Muscle of arm (tissue), 14 donors: ENCODE measurements at places on chromosomes 4 and X. TPM values are rescaled to one million over a fixed set of nuclear protein-coding genes. Genes with fewer than 3 reads are reported as not detected.

DNA sequence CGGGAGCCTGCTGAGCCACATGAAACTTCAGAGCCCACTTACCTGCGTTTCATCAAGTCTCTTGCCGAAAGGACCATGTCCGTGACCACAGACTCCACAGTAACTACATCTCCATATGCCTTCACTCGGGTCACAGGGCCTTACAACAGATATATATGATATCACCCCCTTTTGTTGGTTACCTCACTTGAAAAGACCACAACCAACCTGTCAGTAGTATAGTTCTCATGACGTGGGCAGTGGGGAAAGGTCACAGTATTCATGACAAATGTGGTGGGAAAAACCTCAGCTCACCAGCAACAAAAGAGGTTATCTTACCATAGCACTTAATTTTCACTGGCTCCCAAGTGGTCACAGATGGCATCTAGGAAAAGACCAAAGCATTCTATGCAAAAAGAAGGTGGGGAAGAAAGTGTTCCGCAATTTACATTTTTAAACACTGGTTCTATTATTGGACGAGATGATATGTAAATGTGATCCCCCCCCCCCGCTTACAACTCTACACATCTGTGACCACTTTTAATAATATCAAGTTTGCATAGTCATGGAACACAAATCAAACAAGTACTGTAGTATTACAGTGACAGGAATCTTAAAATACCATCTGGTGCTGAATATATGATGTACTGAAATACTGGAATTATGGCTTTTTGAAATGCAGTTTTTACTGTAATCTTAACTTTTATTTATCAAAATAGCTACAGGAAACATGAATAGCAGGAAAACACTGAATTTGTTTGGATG is 129.9 kb downstream of the TET2 start:
- no peak for DNase-seq

DNA sequence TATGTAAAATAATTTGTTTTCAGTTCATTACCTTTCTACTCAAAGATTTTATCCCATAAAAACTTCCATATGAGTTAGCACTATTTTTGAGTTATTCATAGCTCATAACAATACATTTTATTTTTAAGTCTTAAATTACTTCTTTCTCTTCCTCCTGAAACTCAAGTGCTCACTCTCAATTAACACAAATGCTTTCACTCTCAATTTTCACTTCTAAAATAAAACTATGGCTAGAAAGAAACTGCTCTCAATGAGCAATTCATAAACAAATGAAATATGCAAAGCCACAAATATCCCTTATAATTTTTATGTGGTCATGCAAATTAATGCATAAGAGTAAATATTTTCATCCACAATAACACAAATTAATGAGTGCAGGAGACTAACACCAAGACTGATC is 38.8 kb downstream of the MAML3 start:
- no peak for DNase-seq

GRCh38 chr4:21688596-21689265 is 259.8 kb downstream of the KCNIP4 start:
- DNase-seq: no peak

Gene UGT2B15
- not detected for polyA plus RNA-seq

DNA sequence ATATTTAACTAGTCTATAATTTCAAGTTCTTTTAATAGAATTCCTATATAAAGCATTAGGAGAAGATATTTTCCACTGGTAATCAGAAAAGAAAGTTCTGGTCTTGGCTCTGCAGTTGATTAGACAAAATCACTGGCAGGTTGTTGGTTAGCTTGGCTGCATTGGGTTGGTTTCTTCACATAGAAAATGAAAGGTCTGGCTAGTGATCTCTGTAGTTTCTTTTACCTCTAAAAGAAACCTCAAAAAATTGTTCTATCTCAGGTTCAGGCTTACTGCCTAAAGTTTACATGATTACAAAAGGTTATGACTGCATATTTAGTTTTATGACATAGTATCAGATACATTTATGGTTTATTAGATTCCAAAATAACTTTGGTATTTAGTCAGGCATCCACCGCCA is 95.8 kb upstream of the NAP1L5 start:
- no peak for DNase-seq

DNA sequence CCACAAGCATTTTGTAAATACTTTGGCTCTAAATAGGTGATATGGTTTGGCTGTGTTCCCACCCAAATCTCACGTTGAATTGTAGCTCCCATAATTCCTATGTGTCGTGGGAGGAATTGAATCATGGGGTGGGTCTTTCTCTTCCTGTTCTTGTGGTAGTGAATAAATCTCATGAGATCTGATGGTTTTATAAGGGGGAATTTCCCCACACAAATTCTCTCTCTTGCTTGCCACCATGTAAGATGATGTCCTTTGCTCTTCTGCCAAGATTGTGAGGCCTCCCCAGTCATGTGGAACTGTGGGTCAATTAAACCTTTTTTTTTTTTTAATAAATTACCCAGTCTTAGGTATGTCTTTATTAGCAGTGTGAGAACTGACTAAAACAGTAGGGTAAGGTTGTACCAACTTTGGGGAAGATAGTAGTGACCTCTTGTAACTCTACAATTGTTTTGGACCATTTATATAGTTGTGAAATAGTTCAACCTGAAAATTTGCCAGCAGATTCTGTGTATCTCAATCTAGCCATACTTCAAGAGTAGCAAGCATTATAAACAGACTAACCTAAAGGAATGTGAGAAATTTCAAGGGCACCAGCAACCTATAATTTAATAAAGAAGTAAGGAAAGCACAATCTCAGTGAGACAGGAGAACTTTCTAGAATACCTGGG is 727.8 kb downstream of the GRID2 start:
- DNase-seq: no peak

DNA sequence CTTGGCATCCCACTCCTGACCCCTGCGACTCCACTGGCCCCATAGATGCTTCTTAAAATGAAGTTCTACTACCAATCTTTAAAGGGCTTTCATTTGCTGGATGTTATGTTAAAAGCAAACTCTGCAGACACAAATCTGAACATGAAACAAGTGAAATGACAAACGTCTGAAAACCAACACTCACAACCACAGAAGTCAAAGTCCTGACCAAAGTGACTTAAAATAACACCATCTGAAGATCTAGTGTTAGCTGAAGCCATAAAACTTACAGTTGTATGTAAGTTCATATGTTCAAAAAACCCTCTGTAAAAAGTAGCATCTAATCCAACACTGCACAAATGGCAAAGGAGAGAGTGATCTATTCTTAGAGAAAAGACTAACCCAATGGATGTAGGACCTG is 178.7 kb downstream of the SH3KBP1 start:
- no peak for DNase-seq

Gene JAKMIP1
- not detected for polyA plus RNA-seq

Gene UBL4A
- 24.8 TPM for polyA plus RNA-seq

DNA sequence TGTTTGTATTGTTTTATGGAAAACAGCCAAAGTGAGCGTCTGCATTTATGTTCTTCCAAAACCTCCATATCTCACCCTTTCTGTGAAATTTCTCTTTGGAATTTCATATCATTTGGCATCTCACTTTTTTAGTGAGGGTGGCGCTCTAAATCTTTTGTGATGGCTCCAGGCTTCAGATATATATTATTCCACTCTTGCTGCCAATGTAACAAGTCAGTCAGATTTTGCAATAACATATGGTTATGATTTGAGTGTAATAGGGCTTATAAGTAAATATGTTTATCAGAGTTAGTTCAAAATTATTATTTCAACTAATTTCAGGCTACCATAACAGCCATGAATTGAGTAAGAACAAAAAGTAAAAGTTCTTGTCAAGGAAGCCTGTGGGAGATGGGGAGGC is 314.7 kb downstream of the PDGFC start:
- DNase-seq: no peak

Gene NUDT11
- 5.2 TPM for polyA plus RNA-seq

DNA sequence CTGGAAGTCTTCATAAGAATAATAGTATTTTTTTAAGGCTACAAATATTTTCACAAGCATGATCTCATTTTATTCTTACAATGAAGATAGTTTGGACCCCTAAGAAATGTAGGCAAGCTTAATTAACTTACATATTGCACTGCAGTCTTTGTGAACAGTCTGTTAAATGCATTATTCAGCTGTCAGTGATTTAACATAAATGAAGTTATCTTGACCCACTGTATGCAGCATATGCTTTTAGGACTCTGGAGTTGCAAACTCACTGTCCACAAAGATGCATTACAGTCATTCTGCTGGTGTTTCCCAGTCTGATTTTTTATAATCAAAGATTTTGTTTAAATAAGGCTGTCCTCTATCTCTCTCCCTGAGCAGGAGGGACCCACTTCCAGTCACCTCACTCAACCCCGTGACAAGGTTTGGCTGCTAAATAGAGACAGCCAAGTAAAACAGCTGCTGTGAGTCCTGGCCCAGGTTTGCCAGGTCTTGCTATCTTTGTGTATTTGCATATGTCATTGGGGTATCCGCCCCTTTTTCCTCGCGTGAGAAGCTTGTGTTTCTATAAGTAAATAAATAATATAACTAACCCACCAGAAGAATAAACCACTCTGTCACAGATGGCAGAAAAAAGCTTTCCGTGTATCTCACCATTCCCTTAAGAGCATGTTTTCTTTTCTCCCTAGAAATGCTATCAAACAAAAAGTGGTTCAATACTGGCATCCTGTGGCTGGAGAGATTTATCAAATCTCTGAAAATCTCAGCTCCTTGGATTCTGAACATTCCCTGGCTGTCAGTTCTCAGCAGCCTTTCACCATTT is 67.0 kb downstream of the SLC7A11 start:
- DNase-seq: peak; percentile 18

DNA sequence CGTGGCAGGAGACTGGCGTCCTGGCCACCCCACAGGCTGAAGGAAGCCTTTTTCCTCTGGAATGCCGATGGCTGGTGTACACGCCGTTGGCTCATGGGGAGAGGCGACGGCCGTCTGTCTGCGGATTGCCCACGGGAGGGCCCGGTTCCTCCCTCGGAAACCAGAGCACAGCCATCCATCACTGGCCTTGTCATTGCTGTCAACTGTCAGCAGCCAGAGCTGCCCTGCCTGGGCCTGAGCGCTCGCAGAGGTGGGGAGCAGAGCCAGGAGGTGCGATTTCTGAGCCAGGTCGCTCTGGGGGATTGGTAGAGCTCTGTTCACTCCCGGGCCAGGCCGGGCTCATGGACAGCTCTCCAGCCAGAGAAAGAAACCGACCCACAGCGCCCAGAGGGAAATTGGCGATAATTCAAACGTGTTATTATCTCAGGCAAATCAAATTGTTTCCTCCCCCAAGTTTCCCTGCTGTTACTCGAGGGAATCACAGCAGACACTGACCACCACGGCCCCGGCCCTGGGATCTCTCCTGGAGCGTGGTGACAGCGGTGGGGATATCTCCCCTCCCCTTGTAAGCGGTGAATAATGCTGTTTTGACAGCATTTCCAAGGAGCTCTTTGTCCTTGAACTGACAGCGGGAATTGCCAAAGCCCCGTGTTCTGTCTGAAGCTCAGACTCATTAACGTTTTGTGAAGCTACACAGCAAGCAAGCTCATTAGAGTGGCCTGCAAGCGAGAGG is 220.9 kb upstream of the PSAPL1 start:
- no peak for DNase-seq

DNA sequence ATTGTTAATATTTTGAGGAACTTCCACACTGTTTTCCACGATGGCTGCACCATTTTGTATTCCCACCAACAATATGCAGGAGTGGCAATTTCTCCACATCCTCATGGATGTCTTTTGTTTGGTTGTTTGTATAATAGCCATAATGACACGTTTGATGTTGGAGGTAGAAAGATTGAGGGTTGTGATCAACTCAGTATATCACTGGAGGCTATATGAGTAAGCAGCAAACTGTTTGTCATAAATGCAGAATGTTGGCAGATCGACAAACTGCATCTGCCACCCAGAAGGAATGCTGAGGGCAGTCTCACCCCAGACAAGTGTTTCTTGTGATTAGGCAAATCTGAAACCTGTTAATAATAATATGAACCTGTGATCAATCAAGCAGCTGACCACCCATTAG is 243.9 kb upstream of the WDFY3 start:
- DNase-seq: no peak

Gene TRPC5OS
- polyA plus RNA-seq: 0.36 TPM

GRCh38 chr4:133151691-133152329 is 2.7 kb downstream of the PCDH10 start:
- DNase-seq: no peak

Gene FAM13A
- polyA plus RNA-seq: 46.2 TPM

Gene ADRA2C
- polyA plus RNA-seq: 1.7 TPM

- DNase-seq: no peak
Measured at GRCh38 chr4:3062471-3062870, 11.9 kb downstream of the HTT-AS start.

GRCh38 chr4:2891294-2891693 is 47.6 kb downstream of the ADD1 start:
- DNase-seq: no peak

DNA sequence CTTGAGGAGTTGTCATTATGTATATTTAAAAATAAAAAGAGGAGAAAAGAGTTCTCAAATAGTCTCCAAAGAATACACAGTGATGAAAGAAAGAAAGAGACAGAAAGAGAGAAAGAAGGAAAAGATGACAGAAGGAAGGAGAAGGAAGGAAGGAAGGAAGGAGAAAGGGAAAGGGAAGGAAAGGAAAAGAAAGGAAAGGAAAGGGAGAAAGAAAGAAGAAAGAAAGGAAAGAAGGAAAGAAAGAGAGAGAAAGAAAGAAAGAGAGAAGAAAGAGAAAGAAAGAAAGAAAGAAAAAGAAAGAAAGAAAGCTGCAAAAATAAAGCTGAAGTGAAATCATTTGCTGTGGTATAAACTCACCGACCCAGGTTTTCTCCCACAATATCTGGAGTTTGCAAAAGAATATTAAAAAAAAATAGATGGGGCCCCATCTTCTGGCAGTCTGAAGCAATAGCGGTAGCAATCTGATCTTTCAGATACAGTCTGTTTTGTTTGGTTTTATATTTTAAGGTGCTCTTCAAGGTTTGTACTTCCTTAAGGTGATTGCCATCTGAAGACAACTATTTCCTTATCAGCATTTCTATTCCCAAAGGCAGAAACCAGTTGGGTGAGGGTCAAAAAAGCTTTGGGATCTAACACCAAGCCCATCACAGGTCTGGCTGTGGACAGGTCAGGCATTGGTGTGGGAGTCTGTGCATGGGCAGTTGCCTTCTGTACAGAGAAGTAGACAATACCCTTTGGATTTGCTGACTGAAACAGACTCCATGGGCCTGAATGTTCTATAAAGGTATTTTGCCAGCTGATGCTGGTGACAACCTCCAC is 160.4 kb downstream of the CPEB2 start:
- no peak for DNase-seq

DNA sequence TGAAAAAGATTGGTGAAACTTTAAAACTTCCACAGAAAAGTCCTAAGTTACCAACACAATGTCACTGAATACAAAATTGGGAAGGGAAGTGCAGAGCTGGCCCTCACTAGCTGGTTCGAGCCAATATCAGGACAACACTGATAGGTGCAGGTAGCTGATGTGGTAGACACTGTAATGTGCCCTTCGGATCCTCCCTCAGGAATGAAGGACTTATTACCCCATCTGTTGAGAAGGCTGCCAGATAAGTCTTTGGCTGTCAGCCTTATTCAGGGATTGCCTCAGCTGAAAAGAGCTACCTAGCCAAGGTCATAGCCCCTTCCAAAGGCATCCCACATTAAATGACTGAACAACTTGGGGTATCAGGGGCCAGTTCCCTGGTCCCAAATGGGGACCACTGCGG is 5.3 kb downstream of the MCF2 start:
- DNase-seq: no peak

GRCh38 chr4:337932-338758 is 531 bp downstream of the ZNF141 start:
- peak; percentile 1 for DNase-seq

Gene KIT
- polyA plus RNA-seq: 9.1 TPM

Gene NDUFC1
- polyA plus RNA-seq: 55.7 TPM

- no peak for DNase-seq
Measured at GRCh38 chrX:127459790-127460189, 592.4 kb downstream of the ACTRT1 start.

GRCh38 chrX:47844117-47844516 is 7.4 kb downstream of the ZNF81 start:
- no peak for DNase-seq

Gene DRP2
- 2.6 TPM for polyA plus RNA-seq

Gene BEX2
- polyA plus RNA-seq: 32.8 TPM
